NB4 (cell line): ENCODE measurements at places on chromosomes 4 and X.

- DNase-seq, result no peak
Measured at GRCh38 chr4:78629991-78630541, 78.5 kb downstream of the ANXA3 start.

DNA sequence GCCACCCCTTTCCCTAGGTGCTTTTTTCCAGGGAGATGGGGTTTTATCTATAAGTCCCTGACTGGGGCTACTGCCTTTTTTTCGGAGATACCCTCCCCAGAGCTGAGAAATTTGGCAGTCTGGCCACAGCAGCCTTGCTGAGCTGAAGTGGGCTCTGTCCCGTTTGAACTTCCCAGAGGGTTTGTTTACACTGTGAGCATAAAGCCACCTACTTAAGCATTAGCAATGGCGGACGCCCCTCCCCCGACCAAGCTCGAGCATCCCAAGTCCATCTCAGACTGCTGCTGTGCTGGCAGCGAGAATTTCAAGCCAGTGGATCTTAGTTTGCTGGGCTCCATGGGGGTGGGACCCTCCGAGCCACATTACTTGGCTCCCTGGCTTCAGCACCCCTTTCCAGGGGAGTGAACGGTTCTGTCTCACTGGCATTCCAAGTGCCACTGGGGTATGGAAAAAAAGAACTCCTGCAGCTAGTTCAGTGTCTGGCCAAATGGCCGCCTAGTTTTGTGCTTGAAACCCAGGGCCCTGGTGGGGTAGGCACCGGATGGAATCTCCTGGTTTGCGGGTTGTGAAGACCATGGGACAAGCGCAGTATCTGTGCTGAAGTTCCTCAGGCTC lies 456.4 kb upstream of the HTR2C start:
- DNase-seq, result no peak

GRCh38 chr4:17082186-17082585 lies 183.7 kb upstream of the LDB2 start:
- no peak for DNase-seq

DNA sequence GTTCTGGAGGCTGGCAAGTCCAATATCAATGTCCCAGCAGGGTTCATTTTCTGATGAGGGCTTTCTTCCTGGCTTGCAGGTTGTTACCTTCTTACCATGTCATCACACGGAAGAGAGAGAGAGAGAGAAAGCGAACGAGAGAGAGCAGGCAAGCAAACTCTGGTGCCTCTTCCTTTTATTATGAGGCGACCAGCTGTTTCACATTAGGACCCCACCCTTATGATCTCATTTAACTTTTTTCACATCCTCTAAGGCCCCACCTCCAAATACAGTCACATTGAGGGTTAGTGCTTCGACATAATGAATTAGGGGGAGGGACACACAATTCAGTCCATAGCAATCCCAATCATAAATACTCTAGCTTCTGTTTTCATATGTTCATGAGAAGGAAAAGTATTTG lies 10.6 kb upstream of the GPR174 start:
- no peak for DNase-seq

GRCh38 chr4:110359076-110359475 lies 116.9 kb upstream of the ENPEP start:
- DNase-seq, result no peak
